ENCODE measurements at places on chromosomes 13 and 19. TPM values are rescaled to one million over a fixed set of nuclear protein-coding genes. Genes with fewer than 3 reads are reported as not detected.

The PABPC3 gene
- polyA plus RNA-seq = 0.13 TPM

The RFPL4A gene
- not detected for polyA plus RNA-seq

The KLK12 gene
- not detected for polyA plus RNA-seq

The GNA15 gene
- polyA plus RNA-seq = 0.17 TPM

The KLK4 gene
- not detected for polyA plus RNA-seq

The FAM216B gene
- not detected for polyA plus RNA-seq

The ZFP28 gene
- polyA plus RNA-seq = 1.8 TPM

The GRIK5 gene
- 1.0 TPM for polyA plus RNA-seq

The RTBDN gene
- not detected for polyA plus RNA-seq

The LILRA5 gene
- not detected for polyA plus RNA-seq

The MEIOSIN gene
- polyA plus RNA-seq = not detected

The CASP14 gene
- polyA plus RNA-seq = not detected

The CPT1C gene
- polyA plus RNA-seq = 80.8 TPM

The SYDE1 gene
- 40.1 TPM for polyA plus RNA-seq

The TRPC4 gene
- polyA plus RNA-seq = 0.04 TPM

The ZNF570 gene
- polyA plus RNA-seq = 0.84 TPM

The TMEM221 gene
- polyA plus RNA-seq = 0.06 TPM

The GPR18 gene
- polyA plus RNA-seq = not detected

The GJA3 gene
- polyA plus RNA-seq = not detected

The COX6B2 gene
- polyA plus RNA-seq = not detected

The ZNF888 gene
- polyA plus RNA-seq = 0.72 TPM

The COL4A1 gene
- polyA plus RNA-seq = 379 TPM

The TTYH1 gene
- polyA plus RNA-seq = not detected

The MCEMP1 gene
- polyA plus RNA-seq = not detected

The CYP2F1 gene
- polyA plus RNA-seq = not detected
